A549 treated with DMSO at 1 μM for 4 hours (cell line): ENCODE measurements at places on chromosomes 2 and 18. TPM values are rescaled to one million over a fixed set of nuclear protein-coding genes. Genes with fewer than 3 reads are reported as not detected.

Gene CD226
- 0.02 to 0.17 TPM (median 0.07 TPM) in 5 replicates for total RNA-seq

Gene TUBB8B
- total RNA-seq = 0.14 TPM in 1 of 5 replicates, not detected in the others

Gene TRIM43
- total RNA-seq = 0.05 TPM in 1 of 5 replicates, not detected in the others

Gene PRKAG3
- total RNA-seq = not detected in 5 replicates

Gene TCF23
- total RNA-seq = not detected in 5 replicates

Gene TMEM37
- total RNA-seq = 1.6 to 2.0 TPM (median 1.9 TPM) in 5 replicates

Gene GLI2
- 21.5 to 30.4 TPM (median 26.2 TPM) in 5 replicates for total RNA-seq

Gene PLGLB1
- 0.19 to 1.2 TPM (median 0.92 TPM) in 4 of 5 replicates, not detected in the other for total RNA-seq

Gene SULT1C2
- 0.22 to 0.72 TPM (median 0.45 TPM) in 5 replicates for total RNA-seq

Gene ITPRIPL1
- not detected in 5 replicates for total RNA-seq

Gene NBEAL1
- 3.1 to 6.6 TPM (median 4.0 TPM) in 5 replicates for total RNA-seq

Gene GALNT14
- total RNA-seq = 45.1 to 52.5 TPM (median 49.1 TPM) in 5 replicates

Gene DLX2
- 0.61 to 0.89 TPM (median 0.74 TPM) in 5 replicates for total RNA-seq

Gene STPG4
- not detected in 5 replicates for total RNA-seq

Gene ELOA2
- not detected in 5 replicates for total RNA-seq

Gene CMPK2
- total RNA-seq = 0.87 to 1.6 TPM (median 1.1 TPM) in 5 replicates
